ENCODE measurements at places on chromosomes 4 and X. TPM values are rescaled to one million over a fixed set of nuclear protein-coding genes. Genes with fewer than 3 reads are reported as not detected.
A peak's percentile ranks its signal among the peaks of the same experiment; 100 is the strongest.

The MGARP gene
- 41.2 TPM for total RNA-seq

The ARR3 gene
- not detected for total RNA-seq

The ABCG2 gene
- 2.2 TPM for total RNA-seq

The MXRA5 gene
- 45.4 TPM for total RNA-seq

The GPR34 gene
- not detected for total RNA-seq

The PAK3 gene
- total RNA-seq, result 2.2 TPM

The NWD2 gene
- total RNA-seq, result not detected

DNA sequence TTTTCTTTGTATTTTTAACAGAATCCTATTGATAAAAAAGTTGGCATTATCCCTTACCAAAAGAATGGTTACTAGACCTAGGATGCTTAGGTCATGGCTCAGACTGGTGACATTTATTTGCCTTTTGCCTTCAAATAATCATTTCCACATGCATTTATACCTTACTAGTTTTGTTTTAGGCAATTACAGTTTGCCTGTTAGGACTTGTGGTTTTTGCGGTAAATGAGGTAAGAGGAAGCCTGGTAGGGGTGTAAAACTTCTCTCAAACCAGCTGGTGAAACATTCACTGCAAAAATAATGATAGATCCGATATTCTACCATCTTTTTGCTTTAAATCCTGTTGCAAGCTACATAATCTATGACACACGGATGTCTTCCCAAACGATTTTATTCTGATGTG lies 12.1 kb downstream of the LAMP2 start:
- DNase-seq, result peak; percentile 30

DNA sequence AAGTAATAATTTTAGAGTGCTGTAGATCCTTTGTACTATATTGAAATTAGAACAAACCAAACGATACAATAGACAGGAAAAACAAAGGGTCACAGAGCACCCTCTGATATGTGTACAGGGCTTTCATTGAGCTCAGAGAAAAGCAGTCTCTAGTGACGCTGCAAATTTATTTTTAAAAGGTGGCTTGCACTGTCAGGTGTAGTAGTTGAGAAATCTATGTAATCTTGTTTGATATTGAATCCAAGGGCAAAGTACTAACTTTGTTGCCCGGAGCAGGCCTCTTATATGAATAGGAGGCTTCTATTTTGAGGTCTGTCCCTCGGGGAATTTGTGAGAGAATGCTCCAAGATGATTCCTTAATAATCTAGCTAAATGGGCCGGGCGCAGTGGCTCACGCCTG lies 1755.5 kb downstream of the PCDH7 start:
- no peak for DNase-seq

- DNase-seq, result no peak
These were observed 399.2 kb downstream of the IL15 start for GRCh38 chr4:142035566-142035965.

GRCh38 chr4:165502916-165503907 lies 124.4 kb downstream of the CPE start:
- peak; percentile 51 for DNase-seq

DNA sequence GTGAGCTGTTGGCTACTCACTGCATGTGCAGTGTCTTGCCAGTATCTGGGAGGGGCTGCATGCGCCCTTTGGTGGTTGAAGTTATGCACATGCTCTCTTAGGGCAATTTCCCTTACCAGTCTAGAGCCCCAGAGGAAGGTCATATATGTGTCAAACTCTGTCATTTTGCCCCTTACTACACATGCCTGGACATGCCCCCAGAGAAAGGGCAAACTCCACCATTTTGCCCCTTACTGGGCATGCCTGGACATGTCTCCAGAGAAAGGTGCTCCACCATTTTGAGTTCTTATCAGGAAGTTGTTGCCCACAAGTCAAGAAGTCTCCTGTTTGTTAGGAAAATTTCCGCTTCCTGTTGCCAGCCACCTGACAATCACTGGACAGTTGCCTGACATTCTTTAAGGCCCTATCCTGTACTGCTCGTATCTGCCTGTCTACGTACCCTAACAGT lies 56.4 kb upstream of the PLAC8 start:
- DNase-seq, result no peak

DNA sequence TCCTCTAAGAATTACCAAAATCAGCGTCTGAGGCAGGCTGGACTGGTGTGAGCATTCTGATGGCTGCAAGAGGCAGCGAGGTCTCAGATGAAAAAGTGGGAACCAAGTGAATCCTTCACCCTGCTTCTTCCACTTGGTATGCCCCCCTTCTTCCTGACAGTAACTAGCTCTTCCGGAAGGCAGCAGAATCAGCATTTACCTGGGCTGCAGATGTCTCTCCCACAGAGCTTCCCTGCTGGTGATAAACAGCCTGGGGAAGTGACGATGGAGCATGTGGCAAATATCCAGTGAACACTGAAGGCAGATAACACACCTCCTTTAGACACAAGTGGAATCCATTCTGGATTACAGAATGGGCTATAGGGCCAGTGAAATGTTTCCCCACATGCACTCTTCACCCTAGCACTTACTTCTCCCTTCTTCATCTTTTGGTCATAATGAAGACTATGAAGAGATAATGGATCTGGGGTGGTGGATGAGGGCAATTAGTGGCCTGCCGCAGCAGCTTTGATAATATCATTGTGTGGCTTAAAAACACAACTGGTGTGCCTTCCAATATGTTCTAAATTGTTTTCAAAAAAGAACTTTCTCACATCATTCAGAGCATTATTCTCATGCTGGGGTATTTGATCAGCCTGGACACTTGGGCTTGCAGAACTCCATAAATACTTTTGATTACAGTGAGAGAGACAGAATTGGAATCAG lies 60.8 kb upstream of the TBC1D9 start:
- DNase-seq, result no peak

GRCh38 chr4:150080337-150080736 lies 2.1 kb downstream of the DCLK2 start:
- DNase-seq, result no peak

GRCh38 chr4:55397126-55397436 lies 1.3 kb downstream of the TMEM165 start:
- DNase-seq, result peak; percentile 23
